ENCODE measurements at places on chromosomes 7 and 10. TPM values are rescaled to one million over a fixed set of nuclear protein-coding genes. Genes with fewer than 3 reads are reported as not detected.

Gene POT1
- 63.6 TPM for total RNA-seq

Gene ITGB8
- 0.02 TPM for total RNA-seq

Gene TAS2R41
- not detected for total RNA-seq

Gene DNA2
- total RNA-seq = 45.8 TPM

Gene GPR146
- total RNA-seq = 2.6 TPM

Gene NPSR1
- not detected for total RNA-seq

Gene STEAP1B
- 22.0 TPM for total RNA-seq

Gene ZNF736
- total RNA-seq = 8.8 TPM

Gene RTKN2
- total RNA-seq = 0.09 TPM

Gene C10orf53
- total RNA-seq = not detected

Gene ARHGEF35
- 0.22 TPM for total RNA-seq

Gene ZNF117
- total RNA-seq = 8.5 TPM

Gene TMEM130
- not detected for total RNA-seq
